ENCODE measurements at places on chromosomes 5 and 9. TPM values are rescaled to one million over a fixed set of nuclear protein-coding genes. Genes with fewer than 3 reads are reported as not detected.

The TNC gene
- polyA plus RNA-seq = 1.2 TPM

The DMRT3 gene
- polyA plus RNA-seq = not detected

The PRR16 gene
- 2.4 TPM for polyA plus RNA-seq

The SLC6A19 gene
- polyA plus RNA-seq = 0.80 TPM

The GABBR2 gene
- polyA plus RNA-seq = under 0.01 TPM

The SLC46A2 gene
- not detected for polyA plus RNA-seq

The NPDC1 gene
- 47.9 TPM for polyA plus RNA-seq

The FAM53C gene
- polyA plus RNA-seq = 6.0 TPM

The ABCA2 gene
- 9.0 TPM for polyA plus RNA-seq

The IL33 gene
- polyA plus RNA-seq = 14.6 TPM

The FCN2 gene
- polyA plus RNA-seq = not detected

The SLC36A2 gene
- polyA plus RNA-seq = not detected

The AQP7 gene
- 8.6 TPM for polyA plus RNA-seq

The ZNF366 gene
- polyA plus RNA-seq = 0.60 TPM

The FCN1 gene
- polyA plus RNA-seq = 1.2 TPM

The AOPEP gene
- 28.0 TPM for polyA plus RNA-seq

The RMND5B gene
- 30.5 TPM for polyA plus RNA-seq

The SLC9A3 gene
- 12.0 TPM for polyA plus RNA-seq

The PCDHB5 gene
- polyA plus RNA-seq = not detected

The NR2F1 gene
- 8.4 TPM for polyA plus RNA-seq

The GABRA6 gene
- not detected for polyA plus RNA-seq

The SPINK5 gene
- polyA plus RNA-seq = 20.0 TPM

The PAEP gene
- polyA plus RNA-seq = not detected

The MOB3B gene
- 18.6 TPM for polyA plus RNA-seq

The PCDHB11 gene
- polyA plus RNA-seq = 0.34 TPM

The GPBP1 gene
- polyA plus RNA-seq = 51.6 TPM

The NEUROG1 gene
- polyA plus RNA-seq = not detected

The MYOZ3 gene
- polyA plus RNA-seq = 0.92 TPM

The SMC2 gene
- polyA plus RNA-seq = 8.4 TPM

The GDA gene
- polyA plus RNA-seq = 16.0 TPM

The INSL6 gene
- polyA plus RNA-seq = not detected

The CER1 gene
- polyA plus RNA-seq = not detected

The MEGF10 gene
- 0.29 TPM for polyA plus RNA-seq

The TMEM8B gene
- polyA plus RNA-seq = 9.5 TPM

The KLF9 gene
- 20.4 TPM for polyA plus RNA-seq

The FGF1 gene
- polyA plus RNA-seq = 0.60 TPM

The OLFM1 gene
- 1.2 TPM for polyA plus RNA-seq

The NEURL1B gene
- polyA plus RNA-seq = 12.6 TPM

The PCDHB10 gene
- polyA plus RNA-seq = not detected

The NKD2 gene
- 4.0 TPM for polyA plus RNA-seq

The PRDM9 gene
- not detected for polyA plus RNA-seq
